Kidney (tissue), 22 donors: ENCODE measurements at places on chromosomes 6 and 20.

DNA sequence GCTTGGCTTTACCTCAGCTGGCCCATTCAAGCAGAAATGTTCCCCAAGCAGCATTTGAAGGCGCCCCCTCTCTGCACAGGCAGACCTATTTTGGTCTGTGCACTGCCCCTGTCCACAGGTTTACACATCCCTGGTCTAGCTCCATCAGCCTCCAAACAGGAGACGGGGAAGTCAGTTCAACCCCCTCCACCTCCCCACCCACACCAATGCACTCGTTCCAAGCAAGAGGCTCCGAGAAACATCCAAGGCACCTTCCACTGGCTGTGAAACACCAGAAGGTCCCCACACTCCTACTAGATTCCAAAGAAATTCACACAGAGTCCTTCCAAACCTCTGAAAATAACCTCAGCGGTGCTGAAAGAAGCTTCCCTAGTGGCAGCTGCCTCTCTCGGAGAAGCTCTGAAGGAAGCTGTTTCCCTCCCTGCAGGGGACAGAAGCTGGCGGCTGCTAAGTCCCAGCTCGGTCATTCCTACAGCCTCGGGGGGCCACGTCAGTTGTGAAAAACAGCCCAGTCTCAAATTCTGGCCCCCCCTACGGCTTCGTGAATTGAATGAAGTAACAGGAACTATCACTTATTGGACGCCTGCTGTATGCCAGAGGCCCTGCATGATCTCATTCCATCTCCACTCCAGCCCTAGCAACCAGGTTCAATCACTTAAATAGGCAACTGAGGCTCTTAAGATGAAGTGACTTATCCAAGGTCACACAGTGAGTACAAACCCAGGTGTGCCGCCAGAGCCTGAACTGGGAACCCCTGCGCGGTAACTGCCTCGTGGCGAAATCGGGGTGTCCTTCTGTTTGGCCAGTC lies 815 bp downstream of the SPATA2 start:
- DNase-seq, result no peak

- DNase-seq, result no peak
Measured at GRCh38 chr20:63103402-63104311, 96.9 kb upstream of the BHLHE23 start.

- no peak for DNase-seq
Measured at GRCh38 chr6:10384610-10385523, 30.0 kb downstream of the TFAP2A start.

GRCh38 chr6:1552296-1552761 lies 57.4 kb upstream of the FOXC1 start:
- DNase-seq, result no peak

GRCh38 chr6:8879334-8879733 lies 444.0 kb upstream of the SLC35B3 start:
- DNase-seq, result no peak

DNA sequence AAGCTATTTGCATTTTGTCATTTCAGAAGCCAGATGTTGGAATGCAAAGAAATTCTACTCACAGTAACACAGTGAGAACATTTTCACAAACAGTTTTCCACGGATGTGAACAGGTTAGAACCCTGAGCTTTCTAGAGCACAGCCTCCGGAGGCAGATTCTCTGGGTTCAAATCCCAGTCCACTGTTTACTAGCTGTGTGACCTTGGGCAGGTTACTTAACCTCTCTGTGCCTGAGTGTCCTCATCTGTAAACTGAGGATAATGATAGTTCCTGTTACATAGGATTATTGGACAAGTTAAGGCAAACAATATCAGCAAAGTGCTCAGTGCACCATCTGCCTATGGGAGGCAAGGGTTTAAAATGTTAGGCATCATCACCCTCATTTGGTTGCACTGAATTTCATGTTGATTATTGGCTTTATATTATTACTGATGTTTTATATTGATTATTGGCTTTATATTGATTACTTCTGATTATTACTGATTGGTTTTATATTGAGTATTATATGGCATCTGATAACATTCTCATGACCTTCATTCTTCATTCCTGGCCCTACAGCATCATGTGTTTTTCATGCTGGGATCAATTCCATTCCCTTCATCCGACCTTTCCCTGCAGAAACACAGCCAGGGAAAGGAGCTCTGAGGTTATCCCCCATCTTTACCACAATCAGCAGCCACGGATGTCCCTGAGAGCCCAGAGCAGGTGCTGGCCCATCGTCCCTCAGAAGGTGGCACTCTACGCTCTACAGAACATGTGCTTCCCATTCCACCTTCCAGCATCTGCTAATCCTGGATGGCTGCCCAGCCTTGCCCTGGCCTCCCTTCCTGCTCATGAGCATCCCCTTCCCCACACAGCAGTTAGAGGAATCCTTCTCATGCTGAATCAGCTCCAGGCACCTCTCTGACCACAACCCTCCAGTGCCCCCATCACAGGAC lies 283.1 kb downstream of the PREX1 start:
- no peak for DNase-seq

GRCh38 chr6:52662031-52662430 lies 8.9 kb upstream of the TMEM14A start:
- DNase-seq, result no peak

- no peak for DNase-seq
Measured at GRCh38 chr6:4323322-4323721, 187.9 kb upstream of the ECI2 start.
